ENCODE measurements at places on chromosomes 7 and 10. TPM values are rescaled to one million over a fixed set of nuclear protein-coding genes. Genes with fewer than 3 reads are reported as not detected.

DNA sequence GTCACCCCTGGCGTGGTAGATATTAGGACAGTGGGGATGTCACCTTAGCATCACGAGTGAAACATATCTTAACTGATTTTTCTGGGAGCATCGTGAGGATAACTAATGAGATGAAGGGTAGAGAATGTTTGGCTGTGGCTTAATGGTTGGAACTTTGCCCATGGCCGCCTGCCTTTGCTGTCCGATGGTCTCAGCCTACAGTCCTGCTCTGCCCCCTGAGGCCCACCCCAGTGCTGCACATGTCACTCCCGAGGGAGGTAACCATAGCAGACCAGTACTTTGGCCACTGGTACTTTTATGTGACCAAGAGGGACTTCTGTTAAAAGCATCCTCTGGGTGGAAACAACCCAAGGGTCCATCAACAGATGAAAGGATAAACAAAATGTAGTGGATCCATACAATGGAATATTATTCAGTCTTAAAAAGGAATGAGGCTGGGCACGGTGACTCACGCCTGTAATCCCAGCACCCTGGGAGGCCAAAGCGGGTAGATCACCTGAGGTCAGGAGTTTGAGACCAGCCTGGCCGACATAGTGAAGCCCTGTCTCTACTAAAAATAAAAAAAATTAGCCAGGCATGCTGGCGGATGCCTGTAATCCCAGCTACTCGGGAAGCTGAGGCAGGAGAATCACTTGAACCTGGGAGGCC, 58.4 kb downstream of the TACR2 start:
- H3K27me3 ChIP-seq: no peaks in the 10 kb centered on the region
- DNase-seq: no peak
- peaks cover 4% of the 10 kb centered on the region for H3K4me1 ChIP-seq
- H3K27ac ChIP-seq: no peak overlapping the region
- H3K4me3 ChIP-seq: no peak overlapping the region
- no peaks in the 10 kb centered on the region for H3K36me3 ChIP-seq

- H3K27ac ChIP-seq: no peak overlapping the region
- H3K4me3 ChIP-seq: no peak overlapping the region
- H3K4me1 ChIP-seq: peaks cover 6% of the 10 kb centered on the region
- no peaks in the 10 kb centered on the region for H3K27me3 ChIP-seq
Observed at GRCh38 chr7:23396222-23397015, 73.9 kb downstream of the IGF2BP3 start.

Gene PPP1R3C
- total RNA-seq: 34.6 TPM

GRCh38 chr7:116311816-116312471, 101.6 kb downstream of the TES start:
- H3K27ac ChIP-seq: no peak overlapping the region
- no peaks in the 10 kb centered on the region for H3K36me3 ChIP-seq
- DNase-seq: no peak
- no peak overlapping the region for H3K4me3 ChIP-seq

- no peaks in the 10 kb centered on the region for H3K27me3 ChIP-seq
- no peak overlapping the region for H3K4me3 ChIP-seq
- no peak for DNase-seq
- no peaks in the 10 kb centered on the region for H3K36me3 ChIP-seq
- no peak overlapping the region for H3K27ac ChIP-seq
Observed at GRCh38 chr10:72126184-72126871, 38.0 kb upstream of the SPOCK2 start.

DNA sequence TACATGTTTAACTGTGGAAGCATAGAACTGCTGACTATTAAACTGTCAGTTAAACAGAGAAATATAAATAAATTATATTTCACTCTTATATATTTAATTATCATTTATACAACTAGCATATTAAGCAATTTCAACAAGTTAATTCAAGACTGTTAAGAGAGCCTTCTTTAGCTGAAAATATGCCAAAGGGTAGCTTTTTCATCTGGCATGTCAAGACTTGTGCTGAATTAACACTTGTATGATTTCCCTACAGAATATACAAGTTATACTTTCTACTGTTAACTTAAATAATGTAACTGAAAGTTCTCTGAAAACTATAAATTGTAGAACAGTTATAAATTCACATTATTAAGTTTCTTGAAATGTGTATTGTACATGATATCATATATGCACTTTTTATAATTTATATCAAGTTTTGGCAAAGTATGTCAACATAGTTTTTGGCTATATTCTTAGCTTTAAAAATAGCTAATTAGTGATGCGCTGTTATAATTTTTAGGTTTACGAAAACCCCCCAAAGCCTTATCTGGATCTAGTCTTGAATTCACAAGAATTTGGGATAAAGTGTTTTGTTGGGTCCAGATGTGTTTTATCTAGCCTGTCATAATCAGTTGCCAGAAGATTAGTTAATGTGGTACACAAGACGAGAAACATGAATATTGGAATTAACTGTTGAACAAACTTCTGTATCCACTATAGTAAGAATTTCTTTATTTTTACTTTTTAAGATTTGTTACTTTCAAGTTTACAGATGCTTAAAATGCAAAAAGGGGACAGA, 231.1 kb upstream of the FOXP2 start:
- H3K4me3 ChIP-seq: no peak overlapping the region
- no peaks in the 10 kb centered on the region for H3K36me3 ChIP-seq
- H3K27me3 ChIP-seq: no peaks in the 10 kb centered on the region
- H3K4me1 ChIP-seq: peaks cover 6% of the 10 kb centered on the region
- no peak for DNase-seq
- H3K27ac ChIP-seq: no peak overlapping the region

- no peaks in the 10 kb centered on the region for H3K27me3 ChIP-seq
- H3K4me1 ChIP-seq: peaks cover 35% of the 10 kb centered on the region
- no peaks in the 10 kb centered on the region for H3K36me3 ChIP-seq
- H3K4me3 ChIP-seq: peak overlapping the region; percentile 23
Observed at GRCh38 chr7:115678086-115678982, 352.2 kb downstream of the TFEC start.

GRCh38 chr10:67299761-67300160, 373.9 kb downstream of the LRRTM3 start:
- no peaks in the 10 kb centered on the region for H3K4me1 ChIP-seq
- no peaks in the 10 kb centered on the region for H3K27me3 ChIP-seq
- H3K4me3 ChIP-seq: no peak overlapping the region
- no peak for DNase-seq

- H3K4me3 ChIP-seq: no peak overlapping the region
- H3K4me1 ChIP-seq: no peaks in the 10 kb centered on the region
- H3K27me3 ChIP-seq: no peaks in the 10 kb centered on the region
Observed at GRCh38 chr7:139492293-139492692, 8.8 kb upstream of the KLRG2 start.

DNA sequence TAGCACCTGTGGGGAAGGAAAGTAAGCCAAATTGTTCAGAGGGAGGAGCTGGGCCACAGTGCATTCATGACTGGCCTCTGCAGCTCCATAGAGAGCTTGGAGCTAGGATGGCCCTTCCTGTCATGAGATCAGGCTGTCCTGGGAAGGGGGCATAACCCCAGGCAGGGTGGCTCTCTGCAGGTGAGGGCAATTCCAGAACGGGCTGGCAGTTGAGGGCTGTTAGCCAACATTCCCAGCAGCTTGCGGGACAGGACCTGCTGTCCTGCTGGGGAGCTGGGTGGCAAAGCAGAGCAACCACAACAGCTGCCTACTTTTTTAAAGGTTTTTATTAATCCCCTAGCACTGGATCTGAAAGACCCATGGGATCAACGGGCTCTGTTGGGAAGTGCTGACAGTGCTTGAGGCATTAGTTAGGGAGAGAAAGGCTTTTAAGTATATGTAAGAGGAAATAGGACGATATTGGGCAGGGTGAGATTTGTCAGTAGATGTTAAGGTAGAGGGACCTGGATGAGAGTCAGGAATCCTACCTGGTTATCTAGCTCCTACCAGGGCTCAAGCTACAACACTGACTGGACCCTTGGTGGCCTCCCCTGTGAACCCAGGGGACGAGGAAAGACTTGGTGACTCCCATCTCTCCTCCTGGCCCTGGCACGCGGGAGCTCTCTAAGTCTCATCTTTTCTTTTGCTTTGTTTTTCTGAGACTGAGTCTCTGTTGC, 77.8 kb downstream of the NAMPT start:
- peak overlapping the region; percentile 84 for H3K27ac ChIP-seq
- DNase-seq: no peak
- H3K27me3 ChIP-seq: no peaks in the 10 kb centered on the region
- no peak overlapping the region for H3K4me3 ChIP-seq

DNA sequence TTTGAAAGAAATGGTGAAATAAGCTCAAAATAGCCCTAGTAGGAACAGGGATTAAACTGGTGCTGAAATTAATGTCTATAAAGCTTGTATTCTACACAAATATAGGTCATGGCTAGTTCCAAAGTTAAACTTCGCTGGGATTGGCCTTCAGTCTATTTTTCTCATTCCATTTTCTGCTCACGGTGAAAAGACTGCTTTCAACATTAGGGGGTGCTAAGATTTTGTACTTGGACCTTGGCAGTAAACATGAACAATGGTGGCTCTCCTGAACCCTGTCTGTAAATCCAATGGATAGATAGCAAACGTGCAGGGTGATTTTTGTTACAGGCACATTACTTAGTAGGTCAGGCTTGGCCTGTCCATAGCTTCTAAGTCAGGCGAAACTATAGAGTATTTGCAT, 36.0 kb upstream of the RSU1 start:
- H3K36me3 ChIP-seq: no peaks in the 10 kb centered on the region
- H3K27ac ChIP-seq: no peak overlapping the region

GRCh38 chr7:46810986-46811385, 770.9 kb downstream of the TNS3 start:
- H3K27me3 ChIP-seq: no peaks in the 10 kb centered on the region
- DNase-seq: no peak
- no peaks in the 10 kb centered on the region for H3K36me3 ChIP-seq
- no peak overlapping the region for H3K27ac ChIP-seq

- H3K27ac ChIP-seq: peak overlapping the region; percentile 67
- no peaks in the 10 kb centered on the region for H3K36me3 ChIP-seq
- DNase-seq: no peak
- H3K4me1 ChIP-seq: peaks cover 60% of the 10 kb centered on the region
- no peaks in the 10 kb centered on the region for H3K27me3 ChIP-seq
Observed at GRCh38 chr10:132593389-132593788, 55.8 kb downstream of the INPP5A start.

- no peaks in the 10 kb centered on the region for H3K36me3 ChIP-seq
- H3K4me3 ChIP-seq: no peak overlapping the region
- H3K27ac ChIP-seq: no peak overlapping the region
- no peaks in the 10 kb centered on the region for H3K4me1 ChIP-seq
- no peak for DNase-seq
- no peaks in the 10 kb centered on the region for H3K27me3 ChIP-seq
Observed at GRCh38 chr10:100319707-100320402, 10.2 kb downstream of the PKD2L1 start.

Gene FAM237B
- total RNA-seq: not detected

- no peaks in the 10 kb centered on the region for H3K27me3 ChIP-seq
- no peaks in the 10 kb centered on the region for H3K36me3 ChIP-seq
- no peaks in the 10 kb centered on the region for H3K4me1 ChIP-seq
- H3K27ac ChIP-seq: no peak overlapping the region
- DNase-seq: no peak
- no peak overlapping the region for H3K4me3 ChIP-seq
Observed at GRCh38 chr10:27713941-27714340, 31.7 kb downstream of the MKX start.

DNA sequence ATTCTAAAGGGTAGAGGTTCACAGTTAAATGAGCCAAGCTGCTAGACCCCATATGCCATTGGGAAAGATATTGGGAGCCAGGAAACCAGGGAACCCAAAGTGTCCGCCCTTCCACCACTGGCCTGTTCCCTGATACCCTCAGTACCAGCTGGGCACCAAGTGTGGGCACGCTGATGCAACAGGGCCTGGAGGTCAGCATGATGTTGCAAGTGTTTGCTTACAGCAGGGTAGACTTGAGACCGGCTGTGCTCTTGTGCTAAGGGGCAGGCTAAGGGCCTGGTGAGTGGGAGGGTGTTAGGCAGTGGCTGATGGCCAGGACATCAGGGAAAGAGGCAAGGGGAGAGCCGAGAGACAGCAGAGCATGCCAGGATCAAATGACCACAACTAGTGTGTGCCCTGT, 21.0 kb upstream of the MYL7 start:
- H3K36me3 ChIP-seq: no peaks in the 10 kb centered on the region
- peaks cover 66% of the 10 kb centered on the region for H3K4me1 ChIP-seq
- DNase-seq: no peak
- no peak overlapping the region for H3K4me3 ChIP-seq

- no peaks in the 10 kb centered on the region for H3K36me3 ChIP-seq
- peaks cover 22% of the 10 kb centered on the region for H3K4me1 ChIP-seq
- no peak overlapping the region for H3K4me3 ChIP-seq
Observed at GRCh38 chr7:157690833-157691585, 354.2 kb downstream of the DNAJB6 start.

DNA sequence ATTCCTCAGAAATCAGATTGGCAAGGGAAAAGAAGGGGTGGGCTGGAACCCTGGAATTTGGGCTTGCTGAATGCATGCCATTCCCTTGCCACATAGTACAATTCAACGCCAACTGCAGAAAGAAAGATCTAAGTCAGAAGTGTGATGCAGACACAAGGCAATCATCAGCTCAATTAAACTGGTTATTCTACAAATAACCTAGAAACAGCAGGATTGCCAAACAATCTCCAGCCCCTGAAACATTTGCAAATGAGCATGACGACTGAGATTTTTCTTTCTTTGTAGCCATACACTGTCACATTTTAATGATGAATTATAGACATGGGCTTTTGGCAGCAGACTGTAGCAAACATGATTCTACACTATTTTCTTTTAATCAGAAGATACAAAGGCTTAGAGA, 16.5 kb upstream of the CREB5 start:
- no peak overlapping the region for H3K4me3 ChIP-seq
- no peaks in the 10 kb centered on the region for H3K27me3 ChIP-seq
- no peaks in the 10 kb centered on the region for H3K4me1 ChIP-seq
- no peak for DNase-seq
- H3K36me3 ChIP-seq: no peaks in the 10 kb centered on the region
- H3K27ac ChIP-seq: no peak overlapping the region

Gene HK1
- 166 TPM for total RNA-seq

Gene MEST
- total RNA-seq: 42.4 TPM

Gene IL2RA
- total RNA-seq: not detected

GRCh38 chr7:27080844-27081436, 14.9 kb downstream of the HOXA1 start:
- H3K4me3 ChIP-seq: no peak overlapping the region
- H3K4me1 ChIP-seq: no peaks in the 10 kb centered on the region

GRCh38 chr7:114703677-114704076, 218.2 kb upstream of the MDFIC start:
- no peak overlapping the region for H3K27ac ChIP-seq
- H3K4me3 ChIP-seq: no peak overlapping the region
- no peak for DNase-seq
- H3K36me3 ChIP-seq: no peaks in the 10 kb centered on the region
- H3K27me3 ChIP-seq: no peaks in the 10 kb centered on the region
- H3K4me1 ChIP-seq: no peaks in the 10 kb centered on the region

Gene PPA1
- total RNA-seq: 92.0 TPM

GRCh38 chr7:154841731-154842331, 161.1 kb downstream of the PAXIP1 start:
- no peaks in the 10 kb centered on the region for H3K4me1 ChIP-seq
- no peak overlapping the region for H3K27ac ChIP-seq
- no peaks in the 10 kb centered on the region for H3K27me3 ChIP-seq
- H3K4me3 ChIP-seq: no peak overlapping the region
- H3K36me3 ChIP-seq: no peaks in the 10 kb centered on the region
- no peak for DNase-seq

GRCh38 chr10:42754155-42755027, 28.2 kb upstream of the BMS1 start:
- H3K27me3 ChIP-seq: peaks cover 10% of the 10 kb centered on the region
- H3K36me3 ChIP-seq: no peaks in the 10 kb centered on the region
- no peak overlapping the region for H3K4me3 ChIP-seq
- DNase-seq: no peak

Gene SLC16A9
- 9.3 TPM for total RNA-seq

Gene SEMA3C
- 0.89 TPM for total RNA-seq

Gene PTN
- total RNA-seq: 0.50 TPM

GRCh38 chr10:112732277-112732921, 217.6 kb upstream of the TCF7L2 start:
- no peaks in the 10 kb centered on the region for H3K27me3 ChIP-seq
- H3K4me1 ChIP-seq: peaks cover 29% of the 10 kb centered on the region
- H3K27ac ChIP-seq: no peak overlapping the region
- DNase-seq: no peak
- no peak overlapping the region for H3K4me3 ChIP-seq
